HS-5 (cell line): ENCODE measurements at places on chromosomes 2 and 18.
A peak's percentile ranks its signal among the peaks of the same experiment; 100 is the strongest.

DNA sequence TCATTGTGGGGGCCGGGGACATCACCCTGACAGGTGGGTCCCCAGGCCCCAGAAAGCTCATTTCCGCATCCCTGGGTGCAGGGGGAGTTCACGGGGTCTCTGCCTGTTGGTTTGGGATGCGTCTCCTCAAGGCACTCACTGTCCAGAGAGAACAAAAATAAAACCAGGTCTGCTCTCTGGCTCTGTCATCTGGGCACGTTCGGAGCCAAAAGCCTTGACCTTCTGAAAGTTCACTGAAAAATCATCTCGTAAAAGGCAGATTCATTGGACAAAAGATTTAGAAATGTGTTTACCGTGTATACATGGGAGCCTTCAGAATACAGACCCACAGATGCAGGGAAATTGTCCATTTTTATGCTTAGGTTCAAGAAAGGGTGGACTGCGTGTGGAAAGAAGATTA, 26.6 kb downstream of the MLPH start:
- no peak for DNase-seq

DNA sequence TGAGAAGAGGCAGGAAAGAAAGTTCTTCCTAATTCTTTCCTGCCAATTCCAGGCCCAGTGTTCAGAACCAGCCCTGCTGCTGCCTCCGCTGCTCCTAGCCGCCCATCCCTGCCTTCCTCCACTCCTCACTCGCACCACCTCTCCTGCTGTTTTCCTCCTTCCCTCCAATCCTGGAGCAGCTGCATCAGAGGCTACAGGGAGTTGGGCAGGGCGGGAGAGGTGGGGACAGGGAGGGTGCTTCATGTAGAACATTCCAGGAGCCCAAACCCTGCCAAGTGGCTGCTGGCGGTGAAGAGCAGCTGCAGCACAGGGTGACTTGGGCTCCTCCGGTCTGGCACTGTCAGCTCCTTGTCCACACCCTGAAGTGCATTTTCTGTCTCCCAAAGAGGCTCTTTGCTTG, 176.3 kb downstream of the TNS1 start:
- DNase-seq, result no peak

GRCh38 chr2:36569267-36569856, 28.6 kb downstream of the FEZ2 start:
- DNase-seq, result no peak

DNA sequence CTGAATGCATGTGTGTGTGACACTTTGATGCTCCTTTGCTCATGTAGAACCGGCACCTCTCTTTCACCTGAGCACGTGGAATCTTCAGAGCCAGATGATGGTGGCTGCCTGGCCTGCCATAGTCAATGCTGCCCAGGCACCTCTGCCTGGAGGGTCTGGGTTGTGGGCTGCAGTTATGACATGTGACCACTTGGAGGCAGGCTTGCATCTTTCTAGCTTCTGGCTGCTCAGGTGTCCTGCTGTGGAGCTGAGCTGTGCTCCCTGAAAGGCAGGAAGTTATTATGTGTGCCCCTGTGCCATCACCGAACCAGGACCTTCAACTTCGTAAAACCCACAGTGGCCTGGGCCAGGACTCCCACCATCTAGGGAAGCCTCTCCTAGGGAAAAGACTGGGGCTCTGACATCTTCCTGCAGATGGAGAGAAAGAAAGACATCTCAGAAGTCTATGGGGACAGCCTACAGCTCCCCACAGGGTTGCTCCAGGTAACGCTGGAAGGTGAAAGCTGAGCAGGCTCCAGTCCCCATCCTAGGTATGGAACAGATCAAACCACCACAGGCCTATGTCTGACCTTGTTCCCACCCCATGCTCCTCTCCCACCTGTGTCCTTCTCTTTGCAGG, 30.2 kb downstream of the PSD4 start:
- peak; percentile 39 for DNase-seq

GRCh38 chr2:8058652-8059051, 623.2 kb upstream of the ID2 start:
- DNase-seq, result no peak

DNA sequence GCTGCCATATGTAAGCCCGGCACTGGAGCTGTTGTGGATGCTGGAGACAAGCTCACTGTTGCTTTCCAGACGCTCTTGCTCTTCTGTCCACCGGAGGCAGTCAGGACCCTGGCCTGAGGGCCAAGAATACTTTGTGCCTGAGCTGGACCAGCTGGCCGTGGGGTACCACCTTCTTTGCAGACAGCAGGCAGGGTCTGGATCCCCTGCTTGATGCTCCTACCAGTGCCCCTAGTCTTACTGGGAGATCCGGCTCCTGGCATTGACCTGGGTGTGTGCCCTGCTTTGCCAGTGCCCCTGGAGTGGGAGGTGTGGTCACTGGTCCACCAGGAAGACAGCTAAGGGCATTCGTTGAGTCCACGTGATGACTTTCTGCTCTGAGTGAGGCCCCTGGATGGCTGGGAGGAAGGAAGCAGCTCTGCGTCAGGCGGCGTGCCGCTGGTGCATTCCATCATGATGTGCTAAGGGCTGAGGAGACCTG, 59.3 kb downstream of the LRRFIP1 start:
- DNase-seq, result no peak

GRCh38 chr2:33522576-33522975, 46.1 kb downstream of the RASGRP3 start:
- DNase-seq, result no peak

DNA sequence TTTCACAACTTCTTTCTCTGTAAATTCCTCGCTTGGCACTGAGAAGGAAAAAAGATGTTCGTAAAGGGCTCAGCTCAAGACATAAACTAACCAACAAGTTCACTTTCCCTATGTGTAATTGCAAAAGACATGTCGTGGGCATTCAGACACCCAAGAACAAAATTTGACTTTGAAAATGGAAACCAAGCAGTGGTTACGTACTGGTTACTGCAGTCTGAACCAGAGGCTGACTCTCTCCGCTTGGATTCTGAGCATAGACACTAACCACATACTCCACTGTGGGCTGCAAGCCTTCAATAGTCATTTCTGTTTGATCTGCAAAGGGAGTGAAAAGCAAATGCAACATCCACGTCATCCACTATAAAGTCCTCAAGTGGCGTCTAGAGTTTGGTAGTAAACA, 53.9 kb downstream of the FN1 start:
- DNase-seq, result no peak

DNA sequence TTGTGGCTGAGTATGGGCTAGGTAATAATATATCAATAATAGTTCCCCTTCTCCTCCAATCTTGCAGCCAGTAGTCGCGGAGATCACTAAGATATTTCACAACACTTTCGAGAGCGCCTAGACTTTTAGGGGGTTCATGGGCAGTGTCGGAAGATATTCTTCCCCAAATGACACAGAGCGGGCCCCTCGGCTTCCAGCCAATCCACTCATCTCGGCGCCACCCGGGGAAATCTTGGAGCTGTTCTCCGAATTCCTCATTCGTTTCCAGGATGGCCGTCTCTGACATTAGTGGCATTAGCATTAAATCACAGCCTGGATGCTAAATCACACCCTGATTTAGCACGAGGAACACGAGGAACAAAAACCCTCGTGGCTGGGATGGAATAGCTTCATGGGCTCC, 437.7 kb downstream of the ZNF516 start:
- DNase-seq, result no peak

DNA sequence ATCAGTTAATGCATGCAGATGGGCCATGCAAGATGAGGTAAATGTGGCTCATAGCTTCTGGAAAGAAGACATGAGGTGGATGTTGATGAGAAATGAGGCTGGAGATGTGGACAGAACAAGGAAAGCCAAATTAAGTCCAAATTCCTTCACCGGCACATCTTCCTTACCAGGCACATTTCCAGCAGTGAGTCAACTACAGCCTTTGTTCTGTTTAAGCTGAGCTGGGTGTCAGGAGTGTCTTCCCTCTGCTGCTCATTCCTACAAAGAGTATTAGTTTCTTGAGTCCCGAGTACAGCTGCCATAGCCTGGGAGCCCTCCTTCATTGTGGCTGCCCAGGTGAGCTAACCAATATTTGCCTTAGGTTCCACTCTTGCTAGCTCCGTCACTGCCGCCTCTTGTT, 945.0 kb downstream of the SLC4A3 start:
- DNase-seq, result peak; percentile 4

- DNase-seq, result no peak
Observed at GRCh38 chr2:40690036-40690435, 238.1 kb upstream of the SLC8A1 start.

- no peak for DNase-seq
Observed at GRCh38 chr2:151872463-151872862, 44.2 kb upstream of the ARL5A start.

DNA sequence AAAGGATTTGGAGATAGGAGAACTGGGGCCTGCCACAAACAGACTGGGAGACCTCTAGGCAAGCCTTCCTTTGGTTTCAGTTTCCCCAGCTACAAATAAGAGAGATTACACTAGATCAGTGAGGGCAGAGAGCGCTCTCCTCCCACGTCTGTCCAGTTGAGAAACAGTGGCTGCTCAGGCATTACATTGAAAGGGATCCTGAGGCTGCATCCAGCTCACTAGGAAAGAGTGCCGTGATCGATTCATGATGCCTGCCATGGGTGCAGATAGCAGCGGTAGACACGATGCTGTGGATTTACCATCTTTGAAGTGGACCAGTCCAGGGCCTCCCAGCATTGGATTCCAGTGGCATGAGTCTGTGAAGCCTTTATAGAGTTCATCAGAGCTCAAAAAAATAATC, 62.6 kb downstream of the EN1 start:
- DNase-seq, result no peak

- DNase-seq, result no peak
Observed at GRCh38 chr2:67649331-67650261, 252.5 kb downstream of the ETAA1 start.

- no peak for DNase-seq
Observed at GRCh38 chr2:217845301-217845700, 157.5 kb downstream of the TNS1 start.

DNA sequence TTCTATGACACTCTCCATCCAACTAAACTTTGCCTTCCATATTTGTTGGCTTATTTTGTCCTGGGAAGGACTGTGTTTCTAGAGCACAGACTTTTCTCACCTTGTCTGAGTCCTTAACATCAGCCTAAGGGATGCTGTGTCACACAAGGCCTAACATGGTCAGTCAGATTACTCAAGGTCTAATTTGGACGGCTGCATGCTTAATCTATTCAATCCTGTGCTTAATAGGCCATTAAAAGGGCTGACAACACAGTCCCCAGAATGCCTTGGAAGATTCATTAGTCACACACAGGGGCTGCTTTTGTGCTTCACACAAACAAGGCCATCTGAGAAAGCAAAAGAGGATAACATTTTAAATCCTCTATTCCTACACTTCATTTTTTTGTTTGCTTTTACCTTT, 84.0 kb downstream of the DYNAP start:
- no peak for DNase-seq

DNA sequence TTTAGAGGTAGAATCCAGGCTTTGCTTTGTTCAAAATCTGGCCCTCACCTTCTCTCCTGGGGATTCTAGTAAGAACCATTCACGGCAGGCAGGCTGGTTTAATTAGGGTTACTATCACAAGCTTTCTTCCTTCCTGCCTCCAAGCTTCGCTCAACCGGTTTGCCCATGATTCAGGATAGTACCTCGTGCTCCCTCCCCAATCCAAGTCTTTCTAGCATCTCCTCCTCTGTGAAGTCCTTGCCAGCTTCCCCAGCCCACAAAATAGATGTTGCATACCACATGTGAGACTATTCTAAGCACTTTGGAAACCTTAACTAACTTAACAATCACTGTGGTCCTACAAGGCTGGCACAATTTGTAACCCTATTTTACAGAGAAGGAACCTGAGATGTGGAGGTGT, 135.1 kb downstream of the SOCS6 start:
- DNase-seq, result no peak

- DNase-seq, result no peak
Observed at GRCh38 chr18:78268226-78268988, 711.2 kb upstream of the SALL3 start.

DNA sequence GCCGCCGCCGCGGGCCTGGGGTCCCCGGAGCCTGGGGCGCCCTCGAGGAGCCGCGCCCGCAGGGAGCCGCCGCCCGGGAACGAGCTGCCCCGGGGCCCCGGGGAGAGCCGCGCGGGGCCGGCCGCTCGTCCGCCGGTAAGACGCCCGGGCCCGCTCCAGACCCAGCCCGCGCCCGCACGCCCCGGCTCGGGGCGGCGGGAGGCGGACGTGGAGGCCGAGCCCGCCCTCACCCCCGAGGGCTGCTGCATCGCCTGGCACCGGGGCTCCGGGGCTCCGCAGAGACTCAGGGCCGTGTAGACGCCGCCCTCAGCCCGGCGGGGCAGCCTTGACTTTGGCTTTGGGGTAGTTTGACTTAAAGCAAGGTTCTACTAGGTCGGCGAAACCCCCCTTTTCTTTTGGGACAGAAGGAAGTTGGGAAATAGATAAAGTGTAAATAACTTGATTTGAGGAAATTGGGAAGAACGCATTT, 335 bp downstream of the ERFE start:
- no peak for DNase-seq

DNA sequence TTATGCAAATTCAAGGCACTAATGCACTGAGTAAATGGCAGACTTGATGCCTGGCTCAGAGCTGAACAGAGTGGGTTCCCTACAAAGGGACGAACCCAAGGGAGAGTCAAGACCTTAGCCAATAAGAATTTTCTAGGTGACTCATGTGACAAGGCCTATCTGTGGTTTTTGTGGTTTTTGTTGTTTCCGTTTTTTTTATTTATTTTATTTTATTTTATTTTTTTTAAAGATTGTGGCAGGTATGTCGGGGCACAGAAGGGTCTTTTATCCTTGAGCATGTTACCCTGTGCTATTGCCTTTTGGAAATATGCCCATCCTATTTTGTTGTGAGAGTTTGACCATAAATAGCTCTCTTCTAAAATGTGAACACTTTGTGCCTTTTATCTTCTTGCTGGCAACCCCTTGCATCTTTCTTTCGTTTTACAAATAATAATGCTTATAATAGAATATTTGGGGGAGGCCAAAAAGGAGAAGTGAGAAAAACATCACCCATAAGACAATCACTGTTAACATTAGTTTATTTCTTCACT, 113.4 kb upstream of the AQP4 start:
- DNase-seq, result no peak

GRCh38 chr18:35739778-35740177, 158.2 kb downstream of the GALNT1 start:
- no peak for DNase-seq

- no peak for DNase-seq
Observed at GRCh38 chr18:48294899-48295585, 114.1 kb downstream of the ZBTB7C start.

DNA sequence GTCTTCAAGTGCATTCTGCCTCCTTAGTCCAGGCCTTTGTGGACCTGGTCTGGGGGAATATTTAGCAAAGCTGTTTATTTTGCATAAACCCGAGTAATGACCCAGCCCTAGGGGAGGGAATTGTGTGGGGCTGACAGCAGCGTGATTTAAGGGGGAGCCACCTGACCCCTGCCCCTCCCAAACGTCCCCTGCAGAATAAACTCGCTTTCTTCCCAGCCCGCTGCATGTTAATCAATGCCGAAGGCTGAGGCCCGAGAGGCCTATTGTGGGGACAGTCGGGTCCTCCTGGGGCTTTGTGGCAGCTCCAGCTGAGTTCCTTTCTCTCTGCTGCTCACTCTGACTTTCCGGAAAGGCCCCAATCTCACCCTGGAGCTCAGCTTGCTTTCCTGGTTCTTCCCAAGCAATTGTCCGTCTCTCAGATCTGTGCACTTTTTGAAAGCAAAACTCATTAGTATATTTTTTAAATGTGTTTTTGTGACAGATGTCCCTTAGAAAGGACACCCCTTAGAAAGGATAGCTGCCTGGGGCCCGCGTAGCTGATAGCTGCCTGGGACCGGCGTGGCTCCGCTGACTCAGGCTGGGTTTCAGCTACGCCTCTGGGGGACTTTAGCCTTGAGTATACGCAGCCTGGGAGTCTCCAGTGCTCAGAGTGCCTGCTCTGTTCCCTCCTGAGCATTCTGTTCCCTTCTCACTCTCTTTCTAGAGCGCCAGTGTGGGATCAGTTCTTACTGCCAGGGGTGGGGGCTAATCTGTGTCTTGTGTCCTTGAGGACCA, 158.3 kb downstream of the GLI2 start:
- DNase-seq, result no peak
